ENCODE measurements at places on chromosomes 4 and X.

DNA sequence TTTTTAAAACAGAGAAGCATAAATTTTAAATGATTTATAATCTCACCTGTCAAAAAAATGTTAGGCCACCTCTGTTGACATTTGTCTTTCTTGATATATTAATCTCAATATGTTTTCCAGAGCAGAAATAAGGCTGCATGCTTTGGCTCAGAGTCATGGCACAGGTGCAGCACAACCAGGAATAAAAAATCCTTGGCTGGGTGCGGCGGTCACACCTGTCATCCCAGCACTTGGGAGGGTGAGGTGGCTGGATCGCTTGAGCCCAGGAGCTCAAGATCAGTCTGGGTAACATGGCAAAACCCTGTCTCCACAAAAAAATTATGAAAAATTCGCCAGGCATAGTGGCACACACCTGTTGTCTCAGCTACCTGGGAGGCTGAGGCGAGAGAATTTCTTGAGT is 18.1 kb downstream of the CPLX1 start:
- DNase-seq: no peak

DNA sequence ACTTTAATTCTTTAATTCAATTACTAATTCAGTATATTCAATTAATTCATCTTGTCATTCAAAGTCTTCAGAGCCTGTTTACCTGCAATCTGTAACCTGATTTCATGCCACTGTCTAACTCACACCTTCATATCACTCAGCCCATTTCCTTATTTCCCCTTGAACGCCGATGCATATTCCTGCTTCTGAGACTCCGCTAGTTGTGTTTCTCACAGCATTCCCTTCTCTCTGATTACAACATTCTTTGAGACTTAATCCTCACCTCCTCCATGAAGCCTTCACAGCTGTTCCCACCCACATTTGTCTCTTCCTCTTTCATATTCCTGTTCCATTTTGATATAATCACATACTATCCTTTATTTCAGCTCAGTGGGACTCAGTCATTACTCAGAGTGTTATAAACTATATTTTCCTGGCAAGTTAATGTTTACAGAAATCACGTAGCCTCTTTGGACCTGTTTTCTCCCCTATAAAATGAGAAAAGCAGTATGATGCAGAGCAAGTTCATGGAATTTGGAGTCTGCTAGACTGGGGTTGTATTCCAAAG is 69.0 kb downstream of the MAP9 start:
- no peak for DNase-seq

GRCh38 chrX:131841496-131842437 is 181.3 kb upstream of the STK26 start:
- no peak for DNase-seq

GRCh38 chr4:14404730-14405129 is 597.6 kb upstream of the CPEB2 start:
- DNase-seq: no peak

- DNase-seq: no peak
These were observed 110.6 kb downstream of the DTHD1 start for GRCh38 chr4:36392024-36392423.

- DNase-seq: no peak
These were observed 104.1 kb downstream of the ANOS1 start for GRCh38 chrX:8627796-8628195.

- no peak for DNase-seq
These were observed 641.1 kb downstream of the MID1IP1 start for GRCh38 chrX:39442332-39442731.

- no peak for DNase-seq
These were observed 16.8 kb downstream of the NIPAL1 start for GRCh38 chr4:48033412-48033811.

DNA sequence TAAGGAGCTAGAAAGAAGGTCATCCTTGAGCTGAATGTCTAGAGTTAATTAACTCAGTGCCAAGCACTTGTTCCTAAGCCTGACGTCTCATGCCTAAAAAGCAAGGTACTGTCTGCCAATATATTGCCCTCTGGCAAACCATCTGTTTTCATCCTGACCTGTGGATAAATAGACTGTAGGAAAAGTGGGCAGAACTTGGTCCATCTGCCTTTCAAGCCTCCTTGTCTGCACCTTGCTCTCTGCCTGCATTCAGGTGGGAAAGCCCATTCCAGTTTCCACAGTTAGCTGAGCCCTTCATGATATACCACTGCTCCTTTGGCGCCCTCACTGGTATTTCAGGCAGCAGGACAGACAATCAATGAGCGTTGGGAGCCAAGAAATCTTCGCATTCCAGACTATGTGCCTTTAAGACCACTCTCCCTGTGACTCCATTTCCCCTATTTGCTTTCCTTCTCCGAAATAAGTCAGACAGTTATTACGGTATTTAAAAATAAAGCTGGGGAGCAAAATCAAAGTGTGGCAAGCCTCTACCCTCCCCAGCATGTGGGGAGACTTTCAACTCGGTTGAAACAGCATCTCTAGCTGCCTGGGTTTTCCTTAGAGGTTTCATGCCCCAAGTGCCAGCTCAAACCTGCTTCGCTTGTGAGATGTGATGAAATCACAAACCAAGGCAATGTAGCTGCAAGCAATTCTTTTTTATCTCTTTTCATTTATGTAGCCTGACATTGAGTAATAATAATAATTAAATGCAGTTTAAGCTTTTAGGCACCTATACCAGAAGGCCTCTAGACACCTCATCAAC is 2.5 kb upstream of the CCDC149 start:
- no peak for DNase-seq

- DNase-seq: no peak
These were observed 12.4 kb downstream of the YIPF6 start for GRCh38 chrX:68511255-68511654.

- peak; percentile 14 for DNase-seq
These were observed 260.9 kb downstream of the GLUD2 start for GRCh38 chrX:121308276-121308805.

- DNase-seq: no peak
These were observed 32.5 kb downstream of the WDR1 start for GRCh38 chr4:10083861-10084641.

DNA sequence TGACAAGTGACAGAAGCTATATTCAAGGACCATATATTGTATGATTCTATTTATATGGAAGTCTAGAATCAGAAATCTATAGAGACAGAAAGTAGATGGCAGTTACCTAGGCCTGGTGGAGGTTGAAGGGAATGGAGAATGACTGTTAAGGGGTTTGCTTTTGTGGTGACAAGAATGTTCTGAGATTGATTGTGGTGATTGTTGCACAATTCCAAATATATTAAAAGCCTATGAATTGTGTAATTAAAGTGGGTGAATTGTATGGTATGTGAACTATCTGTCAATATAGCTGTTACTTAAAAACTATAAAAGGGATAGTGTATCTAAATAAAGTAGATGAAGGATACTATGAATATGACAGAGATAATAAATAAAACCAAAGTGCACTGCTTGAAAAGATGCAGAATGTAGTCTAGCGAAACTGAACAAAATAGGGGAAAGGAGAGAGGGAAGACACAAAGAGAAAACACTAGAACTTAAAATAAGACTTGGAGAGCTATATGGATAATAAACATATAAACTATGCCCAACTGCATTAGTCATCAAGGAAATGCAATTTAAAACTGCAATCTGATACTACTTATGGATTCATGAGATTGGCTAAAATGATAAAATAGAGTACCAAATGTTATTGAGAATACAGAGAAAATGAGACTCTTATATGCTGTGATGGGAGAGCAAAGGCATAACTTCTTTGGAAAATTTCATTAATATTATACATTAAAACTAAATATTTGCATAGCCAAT is 82.1 kb upstream of the BANK1 start:
- DNase-seq: no peak

DNA sequence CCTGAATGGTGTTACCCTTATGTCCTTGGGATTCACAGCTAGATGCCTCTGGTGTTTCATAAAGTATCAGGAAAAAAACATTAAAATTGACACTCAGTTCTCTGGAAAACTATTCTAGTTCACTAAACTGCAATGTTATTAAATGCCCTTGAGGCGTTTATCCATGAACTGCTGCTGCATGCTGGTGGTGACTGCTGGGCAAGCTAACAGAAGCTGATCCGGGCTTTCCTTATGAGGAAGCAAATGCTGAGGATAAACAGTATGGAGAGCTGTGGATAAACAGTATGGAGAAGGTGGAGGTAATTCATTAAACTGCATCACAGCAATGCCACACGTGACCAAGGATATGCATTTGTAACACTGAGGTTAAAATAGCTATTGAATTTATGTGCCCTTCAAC is 227.0 kb downstream of the NR3C2 start:
- DNase-seq: no peak

- no peak for DNase-seq
These were observed 228.6 kb upstream of the BCOR start for GRCh38 chrX:40326186-40326965.

- no peak for DNase-seq
These were observed 1382.9 kb downstream of the FAM133A start for GRCh38 chrX:95056901-95057300.

GRCh38 chr4:7854697-7855370 is 84.8 kb downstream of the AFAP1 start:
- no peak for DNase-seq

DNA sequence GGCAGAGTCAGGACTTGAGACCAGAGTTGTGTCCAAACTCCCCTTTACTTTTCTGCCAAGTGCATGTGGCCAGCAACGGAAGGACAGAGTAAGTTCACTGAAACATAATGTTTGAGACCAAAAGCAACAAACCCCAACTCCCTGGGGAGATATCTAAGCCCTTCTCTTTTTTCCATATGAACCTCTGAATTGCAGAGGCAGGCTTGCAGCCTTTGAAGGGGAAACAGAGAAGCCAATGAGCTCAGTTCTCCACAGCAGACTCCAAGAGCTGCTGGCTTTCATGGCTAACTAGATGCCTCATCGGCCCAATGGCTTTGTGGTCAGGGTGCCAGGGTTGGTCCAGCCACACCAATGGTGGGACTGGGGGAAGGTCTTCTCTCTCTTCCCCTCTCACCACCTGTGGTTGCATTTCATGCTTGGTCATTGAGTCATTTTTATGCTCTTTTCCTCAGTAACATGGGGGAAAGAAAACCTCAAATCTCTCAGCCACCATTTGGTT is 34.0 kb downstream of the STARD8 start:
- no peak for DNase-seq
